ENCODE measurements at places on chromosomes 7 and 10.

- no peak for DNase-seq
These were observed 8.3 kb downstream of the TMEM273 start for GRCh38 chr10:49179699-49180443.

GRCh38 chr7:44667190-44667589, 60.8 kb downstream of the OGDH start:
- no peak for DNase-seq

DNA sequence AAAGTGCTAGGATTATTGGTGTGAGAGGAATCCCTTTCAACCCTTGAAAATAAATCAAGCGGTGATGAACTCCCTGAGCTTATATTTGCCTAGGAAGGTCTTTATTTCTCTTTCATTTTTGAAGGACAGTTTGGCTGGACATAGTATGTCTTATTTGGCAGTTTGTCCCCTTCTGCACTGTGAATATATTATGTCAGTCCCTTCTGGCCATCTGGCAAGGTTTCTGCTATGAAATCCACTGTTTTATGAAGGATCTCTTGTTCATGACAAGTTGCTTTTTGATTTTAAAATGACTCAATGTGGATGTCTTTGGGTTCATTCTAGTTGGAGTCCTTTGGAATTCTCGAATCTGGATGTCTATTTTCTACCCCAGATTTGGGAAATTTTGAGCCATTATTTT, 21.7 kb upstream of the MCM10 start:
- DNase-seq, result no peak

- no peak for DNase-seq
These were observed 90.9 kb downstream of the DIP2C start for GRCh38 chr10:598415-599170.

GRCh38 chr10:17062009-17062408, 67.6 kb downstream of the CUBN start:
- no peak for DNase-seq

DNA sequence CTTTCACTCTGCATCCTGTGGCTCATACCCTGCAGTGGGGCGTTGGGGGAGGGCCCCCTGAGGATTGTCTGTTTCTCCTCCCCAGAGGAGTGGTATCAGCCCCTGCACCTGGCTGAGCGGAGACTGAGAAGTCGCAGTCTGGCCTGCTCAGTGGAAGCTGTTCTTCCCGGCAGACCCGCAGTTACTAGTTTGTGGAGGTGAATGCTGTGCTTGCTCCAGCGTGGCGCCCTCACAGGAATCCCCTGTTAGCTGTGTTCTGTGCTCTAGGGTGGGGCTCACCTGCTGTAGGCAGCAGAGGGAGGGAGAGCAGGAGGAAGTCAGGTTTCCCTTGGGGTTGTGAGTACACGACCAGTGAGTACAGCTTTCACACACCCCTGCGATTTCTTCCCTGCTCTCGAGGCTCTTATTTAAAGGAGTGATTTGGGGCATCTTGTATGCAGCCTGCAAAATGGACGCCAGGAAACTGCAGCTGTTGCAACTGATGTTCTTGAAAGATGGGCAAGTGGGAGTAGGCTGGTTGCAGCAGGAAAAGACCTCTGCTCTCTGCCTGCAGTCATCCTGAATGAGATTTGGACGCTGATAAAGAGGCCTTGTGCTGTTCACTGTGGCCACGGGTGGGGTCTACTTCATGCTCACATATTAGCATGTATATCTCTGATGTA, 66.4 kb downstream of the HK1 start:
- no peak for DNase-seq

DNA sequence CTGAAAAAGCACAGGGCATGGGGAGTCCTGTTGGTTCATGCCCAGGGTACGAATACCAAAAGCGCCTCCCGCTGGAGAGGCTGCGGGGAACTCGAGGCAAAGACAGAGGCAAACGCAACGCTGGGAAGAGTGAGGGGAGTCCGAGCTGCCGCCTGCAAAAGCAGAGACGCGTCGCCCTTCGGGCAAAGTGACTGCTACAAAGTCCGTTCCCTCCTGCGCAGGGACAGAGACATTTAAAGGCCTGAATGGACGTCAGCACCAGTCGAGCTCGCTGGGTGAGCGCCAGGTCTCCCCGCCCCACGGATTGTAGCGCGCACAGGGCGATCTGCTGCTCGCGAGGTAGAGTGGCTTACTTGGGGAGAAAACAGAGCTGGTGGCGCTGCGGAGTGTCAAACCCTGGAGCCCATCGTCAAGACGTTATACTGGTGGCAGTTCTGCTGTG, 732.8 kb downstream of the ZWINT start:
- DNase-seq, result no peak

- no peak for DNase-seq
These were observed 169.4 kb downstream of the AKR1D1 start for GRCh38 chr7:138245682-138246081.

GRCh38 chr10:115953281-115953680, 319.7 kb downstream of the GFRA1 start:
- DNase-seq, result no peak

GRCh38 chr7:1466524-1467271, 7.4 kb upstream of the MICALL2 start:
- no peak for DNase-seq

GRCh38 chr7:17516771-17517170, 218.3 kb downstream of the AHR start:
- DNase-seq, result no peak

- no peak for DNase-seq
These were observed 10.7 kb downstream of the IRF5 start for GRCh38 chr7:128948312-128948973.

DNA sequence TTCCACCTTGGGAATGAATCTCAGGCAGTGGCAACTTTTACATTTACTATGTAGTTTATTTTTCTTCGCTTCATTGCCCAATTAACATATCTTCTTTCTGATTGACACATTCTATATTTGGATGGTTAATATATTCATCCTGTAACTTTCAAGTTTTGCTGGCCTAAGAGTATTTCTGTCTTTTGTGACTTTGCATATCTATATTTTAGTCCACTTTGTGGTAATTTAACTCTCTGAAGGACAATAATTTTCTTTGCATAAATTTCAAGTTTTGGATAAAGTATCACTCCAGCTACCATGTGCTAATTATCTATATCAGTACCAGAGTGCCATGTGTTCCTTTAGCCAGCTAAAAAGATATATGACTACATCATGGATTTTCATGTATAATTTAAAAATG, 151.5 kb upstream of the KAT6B start:
- no peak for DNase-seq
